ENCODE measurements at places on chromosomes 11 and 22. TPM values are rescaled to one million over a fixed set of nuclear protein-coding genes. Genes with fewer than 3 reads are reported as not detected.

DNA sequence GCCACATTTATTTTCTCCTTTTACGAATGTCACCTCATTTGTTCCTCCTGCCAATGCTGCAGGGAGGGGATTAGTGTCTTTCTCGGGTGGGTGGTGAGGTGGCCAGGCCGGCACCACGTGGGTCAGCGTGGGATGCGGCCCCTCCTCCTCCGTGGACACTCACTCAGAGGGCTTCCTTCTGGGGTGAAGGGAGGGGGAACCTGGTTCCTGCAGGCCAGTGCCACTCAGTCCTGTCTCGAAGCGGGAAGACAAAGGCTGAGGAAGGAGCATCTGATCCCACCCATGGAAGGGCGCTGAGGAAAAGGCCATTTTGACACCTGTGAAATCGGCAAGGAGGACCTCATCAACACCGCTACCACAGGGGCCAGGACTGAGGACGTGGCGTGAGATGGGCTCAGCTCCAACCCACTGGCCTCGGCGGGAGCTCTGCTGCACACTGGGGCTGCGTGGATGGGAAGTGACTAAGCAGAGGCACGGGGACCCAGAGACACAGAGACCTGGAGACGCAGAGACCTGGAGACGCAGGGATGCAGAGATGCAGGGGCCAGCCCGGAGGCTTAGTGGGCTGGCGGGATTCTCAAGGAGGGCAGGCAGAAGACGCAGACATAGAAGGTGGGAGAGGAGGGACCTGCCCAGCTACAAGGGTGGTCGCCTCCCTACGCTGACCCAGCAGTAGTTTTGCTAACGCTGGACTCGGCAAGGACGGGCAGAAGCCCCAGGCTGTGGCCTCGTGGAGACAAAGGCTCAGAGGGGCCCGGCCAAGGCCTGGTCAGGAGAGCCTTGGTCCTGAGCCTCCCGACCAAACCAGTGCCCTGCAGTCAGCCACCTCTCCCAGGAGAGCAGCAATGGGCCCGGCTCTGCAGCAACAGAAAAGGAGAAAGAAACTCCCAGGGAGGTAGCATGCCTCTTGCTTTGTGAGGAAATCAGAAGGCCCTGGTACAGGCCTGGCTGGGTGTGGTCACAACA is 1071.2 kb downstream of the BRD1 start:
- no peak for DNase-seq

DNA sequence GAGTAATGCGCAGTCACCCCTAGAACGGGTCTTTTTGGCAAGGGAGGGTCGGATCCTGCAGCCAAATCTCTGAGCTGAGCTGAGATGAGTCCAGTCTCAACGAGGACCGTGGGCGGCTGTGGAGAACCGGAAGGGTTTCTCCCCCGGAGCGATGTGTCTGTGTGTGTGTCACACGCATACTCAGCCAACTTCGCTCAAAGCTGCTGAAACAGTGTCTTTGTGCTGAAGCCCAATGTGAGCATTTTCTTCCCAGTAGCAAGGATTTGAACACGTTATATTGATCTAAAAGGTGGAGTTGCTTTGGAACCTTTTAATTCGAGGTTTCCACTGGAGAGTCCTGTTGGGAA is 1.4 kb upstream of the CELSR1 start:
- no peak for DNase-seq

GRCh38 chr11:116837231-116838091 is at the start of gene APOA1:
APOA1 (minus strand) TSS chr11:116837622; CDS start chr11:116837387, 235 bp downstream.
- no peak for DNase-seq

DNA sequence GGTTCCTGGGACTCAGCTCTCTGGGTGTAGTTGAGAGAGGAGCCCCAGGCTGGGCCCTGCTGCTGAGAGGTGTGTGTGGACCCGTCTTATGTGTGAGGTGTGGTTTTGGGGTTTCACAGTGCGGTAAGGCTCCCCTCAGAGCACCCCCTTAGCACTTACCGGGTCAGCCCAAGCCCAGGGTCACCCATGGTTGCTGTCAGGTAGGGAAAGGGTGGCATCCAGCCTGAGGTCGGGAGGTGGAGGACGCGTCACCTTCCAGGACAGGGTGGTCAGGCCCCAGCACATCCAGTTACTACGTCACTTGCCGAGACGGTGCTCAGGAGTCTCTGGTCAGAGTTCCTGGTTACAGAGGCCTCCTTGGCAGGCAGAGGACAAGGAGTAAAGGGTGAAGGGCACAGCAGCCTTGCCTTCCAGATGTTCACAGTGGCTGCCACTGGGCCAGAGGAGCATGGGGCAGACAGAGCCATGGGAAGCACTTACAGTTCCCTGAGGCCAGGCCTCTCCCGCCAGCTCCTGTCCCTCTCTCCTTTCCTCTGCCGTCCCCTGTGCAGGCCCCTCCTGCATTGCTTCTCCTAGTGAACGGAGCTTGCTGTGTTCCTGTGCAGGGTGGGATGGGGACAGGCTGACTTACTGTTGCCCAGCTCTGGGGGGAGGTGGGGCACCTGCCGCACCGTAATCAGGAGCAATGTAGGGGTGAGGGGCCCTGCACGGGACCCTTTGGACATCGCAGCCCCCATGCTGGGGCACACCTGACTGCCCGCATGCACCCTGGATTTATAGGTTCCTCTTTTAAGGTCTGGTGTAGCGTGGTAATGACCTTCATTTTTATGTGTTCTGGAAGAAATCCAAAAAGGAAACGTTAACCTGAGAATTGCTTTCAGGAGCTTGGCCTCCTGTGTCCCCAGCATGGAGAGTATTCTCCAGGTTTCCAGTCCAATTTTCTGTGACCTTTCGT is 285.9 kb downstream of the TBC1D22A start:
- no peak for DNase-seq

DNA sequence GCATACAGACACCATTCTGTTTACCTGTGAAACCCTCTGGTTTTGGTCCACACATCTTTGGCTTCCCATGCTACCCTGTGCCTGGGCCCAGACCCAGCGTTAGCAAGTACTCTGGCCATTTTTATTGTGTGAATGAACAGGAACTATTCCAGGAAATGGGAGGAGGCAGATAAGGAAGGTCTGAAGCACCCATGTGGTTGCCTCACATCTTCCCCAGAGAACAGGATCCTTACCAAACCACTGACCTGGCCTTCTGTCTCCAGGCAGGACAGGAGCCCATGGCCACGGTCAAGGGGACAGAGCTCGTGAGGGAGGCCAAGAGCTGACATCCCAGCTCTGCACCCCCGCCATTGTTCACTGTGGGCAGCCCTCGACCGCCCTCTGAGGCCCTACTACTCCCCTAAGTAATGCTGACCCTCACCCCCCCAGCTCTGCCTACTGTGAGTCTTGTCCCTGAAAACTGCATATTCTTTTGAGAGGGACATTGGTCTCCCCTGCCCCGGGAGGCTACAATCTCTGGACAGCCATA is 97.7 kb upstream of the TP53I11 start:
- no peak for DNase-seq

USP2 gene
- 0.68 TPM for total RNA-seq

DNA sequence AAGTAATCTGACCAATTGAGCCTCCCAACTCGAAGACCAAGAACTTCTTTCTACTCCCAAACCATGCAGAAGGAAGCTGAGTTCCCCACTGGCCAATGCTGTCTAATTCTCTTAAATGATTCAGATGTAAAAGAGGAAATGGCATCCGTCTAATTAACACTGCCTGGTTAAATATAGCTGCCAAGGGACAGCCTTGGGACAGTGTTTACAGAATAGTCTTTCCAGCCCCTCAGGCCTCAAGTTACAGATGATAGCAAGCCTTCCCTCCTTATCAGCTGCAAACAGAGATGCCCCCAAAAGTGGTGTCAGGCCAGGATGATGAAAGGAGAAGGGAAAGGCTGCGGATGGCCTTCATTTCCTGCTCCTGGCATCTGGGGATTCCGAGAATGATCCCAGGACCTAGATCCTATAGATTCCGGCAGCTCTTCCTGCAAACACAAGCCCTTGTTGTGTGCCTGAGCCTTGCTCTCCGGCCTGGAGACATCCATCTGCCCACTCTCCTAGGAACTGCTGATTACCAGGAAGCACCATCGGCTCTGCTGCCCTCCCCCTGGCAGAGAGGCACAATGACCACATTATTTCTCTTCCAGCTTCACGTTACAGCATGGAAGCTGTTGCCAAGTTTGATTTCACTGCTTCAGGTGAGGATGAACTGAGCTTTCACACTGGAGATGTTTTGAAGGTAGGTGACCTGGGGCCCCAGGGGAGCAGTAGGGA is 13.5 kb upstream of the TMA7B start:
- DNase-seq: no peak

HTR3B gene
- not detected for total RNA-seq

CAPN5 gene
- total RNA-seq: 1.0 TPM

DNA sequence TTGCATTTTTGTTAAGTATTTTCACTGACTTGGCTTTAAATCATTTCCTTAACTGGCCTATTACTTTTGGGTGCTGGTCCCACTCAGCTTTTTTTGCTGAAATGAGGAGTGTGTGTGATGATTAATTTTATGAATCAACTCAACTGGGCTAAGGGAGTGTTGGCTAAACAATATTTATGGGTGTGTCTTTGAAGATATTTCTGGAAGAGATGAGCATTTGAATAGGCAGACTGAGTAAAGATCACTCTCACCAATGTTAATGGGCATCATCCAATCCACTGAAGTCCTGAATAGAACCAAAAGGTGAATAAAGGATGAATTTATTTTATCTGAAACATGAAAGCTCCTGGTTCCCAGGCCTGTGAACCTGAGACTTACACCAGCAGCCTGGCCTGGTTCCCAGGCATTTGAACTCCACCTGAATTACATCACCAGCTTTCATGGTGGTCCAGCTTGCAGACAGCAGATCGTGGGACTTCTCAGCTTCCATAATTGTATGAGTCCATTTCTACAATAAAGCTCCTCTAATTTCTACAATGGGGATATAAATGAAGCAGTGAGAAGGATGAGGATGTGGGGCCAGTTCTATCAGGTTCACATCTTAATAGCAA is 241.3 kb upstream of the ZC3H12C start:
- no peak for DNase-seq

OR8A1 gene
- total RNA-seq: not detected

DNA sequence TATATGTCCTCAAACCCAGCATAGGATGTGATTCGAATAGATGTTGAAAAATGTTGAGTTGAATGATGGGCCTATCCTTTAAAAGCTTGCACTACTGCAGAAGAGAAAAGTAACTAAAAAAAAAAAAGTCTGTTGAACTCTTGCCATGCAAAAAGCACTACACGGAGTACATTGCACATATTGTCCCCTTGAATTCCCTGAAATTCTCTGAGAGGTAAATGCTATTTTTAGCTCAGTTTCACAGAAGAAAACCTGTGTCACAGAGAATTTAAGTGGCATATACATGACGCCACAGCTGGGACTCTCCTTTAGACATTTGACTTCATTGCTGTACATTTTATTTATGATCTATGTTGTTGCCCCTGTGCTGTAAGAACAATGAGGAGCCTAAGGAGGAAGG is 583.8 kb downstream of the SOX6 start:
- DNase-seq: no peak

DNA sequence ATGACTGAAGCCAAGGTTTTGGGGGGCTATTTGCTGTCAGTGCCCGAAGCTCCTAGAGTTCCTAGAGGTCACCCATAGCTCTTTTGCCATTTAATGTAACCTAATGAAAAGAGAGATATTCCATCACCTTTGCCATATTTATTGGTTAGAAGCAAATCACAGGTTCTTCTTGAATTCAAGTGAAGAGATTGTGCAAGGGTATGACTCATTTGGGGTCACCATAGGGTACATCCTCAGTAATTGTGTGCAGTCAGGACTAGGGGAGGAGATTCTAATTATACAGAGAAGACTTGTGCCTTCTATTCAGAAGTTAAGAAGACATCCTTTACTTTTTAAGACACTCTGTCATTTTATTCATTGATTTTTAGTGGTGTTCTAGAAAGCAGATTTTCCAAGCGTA is 6.9 kb upstream of the PRAME start:
- no peak for DNase-seq

PAMR1 gene
- not detected for total RNA-seq

DNA sequence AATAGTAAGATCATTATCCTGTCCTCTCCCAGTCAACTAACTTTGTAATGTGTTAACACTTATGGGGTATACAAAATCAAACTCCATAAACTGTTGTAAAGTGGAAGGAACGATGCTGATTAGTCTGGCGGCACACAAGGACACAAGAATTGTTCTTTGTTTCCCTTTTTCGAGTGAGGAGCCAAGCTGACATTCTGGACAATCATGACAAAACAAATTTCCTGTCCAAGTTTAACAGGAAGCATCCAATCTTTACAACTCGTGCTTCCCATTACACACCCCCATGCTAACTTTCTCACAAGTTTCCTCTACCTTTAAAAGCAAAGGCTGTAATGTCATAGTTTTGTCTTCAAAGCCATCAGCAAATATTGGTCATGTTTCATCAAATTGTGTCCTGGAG is 20.4 kb upstream of the LDLRAD3 start:
- no peak for DNase-seq

SMC1B gene
- total RNA-seq: 1.6 TPM

SHISAL1 gene
- not detected for total RNA-seq

MRGPRX3 gene
- total RNA-seq: not detected

SLC7A4 gene
- total RNA-seq: 0.16 TPM

LINC01488 gene
- total RNA-seq: not detected

DNA sequence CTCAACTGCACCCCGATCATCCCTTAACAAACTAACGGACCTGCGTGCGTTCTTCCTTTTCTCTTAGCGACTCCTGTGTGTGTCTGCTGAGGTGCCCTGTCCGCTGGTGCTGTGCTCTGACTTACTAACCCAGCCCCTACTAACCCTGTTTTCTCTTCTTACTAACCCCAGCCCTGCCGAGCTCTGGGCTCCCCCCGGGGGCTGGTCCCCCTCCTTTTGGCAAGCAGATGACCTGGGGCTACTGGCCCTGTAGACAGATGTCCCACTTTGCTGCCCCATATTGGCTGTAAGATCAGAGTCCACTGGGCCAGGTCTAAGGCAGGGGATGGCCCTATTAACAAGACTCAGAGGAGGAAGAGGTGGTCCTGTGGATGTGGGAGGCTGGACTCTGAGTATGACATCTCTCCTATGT is 14.7 kb downstream of the MIAT start:
- no peak for DNase-seq

DNA sequence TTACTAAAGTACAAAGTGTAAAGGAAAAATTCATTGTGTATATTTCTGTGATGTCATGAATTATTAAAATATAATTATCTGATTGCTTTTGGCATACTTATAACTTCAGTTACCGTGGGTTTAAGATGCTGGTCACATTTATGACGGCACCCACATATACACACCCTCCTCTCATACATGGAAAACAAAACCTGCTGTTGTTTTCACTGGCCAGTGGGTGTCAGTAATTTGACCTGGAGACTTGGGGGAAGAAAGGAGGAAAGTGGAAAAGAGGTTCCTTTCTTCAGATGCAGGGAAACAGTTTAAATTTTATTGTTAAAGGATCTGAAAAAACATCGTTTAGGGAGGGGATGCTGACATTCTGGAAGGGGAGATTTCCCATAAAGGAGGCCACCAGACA is 742 bp upstream of the BBOX1 start:
- DNase-seq: no peak

GRCh38 chr11:9760193-9760575 is 96.3 kb downstream of the SWAP70 start:
- DNase-seq: no peak

SOX10 gene
- not detected for total RNA-seq

DNA sequence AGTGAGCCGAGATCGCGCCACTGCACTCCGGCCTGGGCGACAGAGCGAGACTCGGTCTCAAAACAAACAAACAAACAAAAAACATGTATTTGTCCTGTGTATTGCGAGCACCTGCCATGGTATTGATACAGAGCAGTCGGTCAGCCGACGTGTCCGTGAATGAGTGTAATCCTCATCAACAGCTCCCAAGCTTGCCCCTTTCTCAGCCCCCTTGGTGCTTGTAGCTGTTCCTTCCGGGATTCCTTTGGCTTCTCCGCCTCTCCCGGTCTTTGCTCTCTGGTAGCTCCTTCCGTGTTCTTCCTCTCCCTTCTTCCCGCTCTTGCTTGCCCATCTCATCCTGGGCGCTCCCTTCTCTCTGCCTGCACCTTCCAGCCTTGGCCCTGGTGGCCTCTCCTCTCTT is 10.9 kb downstream of the ZNF74 start:
- no peak for DNase-seq

Data from activated CD8-positive, alpha-beta T cell treated with anti-CD3 and anti-CD28 coated beads, Interleukin-2, amount 10 ng/mL, durations not matched to agents 7 days and 5 days (primary cell).